ENCODE measurements at places on chromosomes 2 and 18. TPM values are rescaled to one million over a fixed set of nuclear protein-coding genes. Genes with fewer than 3 reads are reported as not detected.
A peak's percentile ranks its signal among the peaks of the same experiment; 100 is the strongest.

GRCh38 chr2:241235859-241236593 lies 47.5 kb downstream of the ANO7 start:
- no peak for DNase-seq

GRCh38 chr2:172361360-172361759 lies 66.0 kb upstream of the ITGA6 start:
- no peak for DNase-seq

GRCh38 chr18:31072175-31072574 lies 29.6 kb upstream of the DSC3 start:
- no peak for DNase-seq

- no peak for DNase-seq
Observed at GRCh38 chr18:28716338-28716737, 539.4 kb upstream of the CDH2 start.

- no peak for DNase-seq
Observed at GRCh38 chr2:158580760-158581159, 124.0 kb downstream of the PKP4 start.

- no peak for DNase-seq
Observed at GRCh38 chr2:136322428-136322827, 204.5 kb upstream of the CXCR4 start.

- no peak for DNase-seq
Observed at GRCh38 chr18:49645841-49646351, 84.0 kb downstream of the LIPG start.

GRCh38 chr2:111168528-111169239 lies 48.0 kb downstream of the BCL2L11 start:
- peak; percentile 55 for DNase-seq

- no peak for DNase-seq
Observed at GRCh38 chr2:74021407-74021755, 36.7 kb downstream of the TET3 start.

DNA sequence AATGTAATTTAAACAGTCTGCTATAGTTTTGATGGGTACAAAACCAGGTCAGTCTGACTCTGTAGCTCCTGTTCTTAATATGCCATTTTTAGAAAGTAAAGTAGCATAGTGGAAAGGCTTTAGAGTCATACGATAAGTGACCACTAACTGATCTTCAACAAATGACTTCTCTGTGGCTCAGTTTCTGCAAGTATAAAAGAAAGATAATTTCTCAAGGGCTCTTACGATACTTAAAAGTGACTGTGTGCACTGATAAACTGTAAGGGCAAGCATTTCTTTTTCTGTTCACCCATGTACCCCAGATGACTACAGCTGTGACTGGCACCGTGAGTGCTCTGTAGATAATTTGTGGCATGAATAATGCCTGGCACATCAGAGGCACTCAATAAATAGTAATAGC lies 178.7 kb downstream of the LCLAT1 start:
- no peak for DNase-seq

NEMP2 gene
- 1.5 TPM for total RNA-seq

LIPG gene
- 6.1 TPM for total RNA-seq

PFN4 gene
- under 0.01 TPM for total RNA-seq

TYW5 gene
- 4.4 TPM for total RNA-seq

TMEM37 gene
- 0.20 TPM for total RNA-seq
